ENCODE measurements at places on chromosomes 1 and 21. TPM values are rescaled to one million over a fixed set of nuclear protein-coding genes. Genes with fewer than 3 reads are reported as not detected.

TRAF3IP3 gene
- 209 TPM for total RNA-seq

C1orf185 gene
- not detected for total RNA-seq

CCDC24 gene
- total RNA-seq: 3.4 TPM

CRABP2 gene
- 0.66 TPM for total RNA-seq

- H3K27ac ChIP-seq: no peak overlapping the region
- H3K27me3 ChIP-seq: no peaks in the 10 kb centered on the region
- no peak for DNase-seq
- peaks cover 24% of the 10 kb centered on the region for H3K36me3 ChIP-seq
- no peak overlapping the region for H3K4me3 ChIP-seq
- H3K4me1 ChIP-seq: no peaks in the 10 kb centered on the region
These were observed 29.9 kb downstream of the TTF2 start for GRCh38 chr1:117089996-117090395.

DNA sequence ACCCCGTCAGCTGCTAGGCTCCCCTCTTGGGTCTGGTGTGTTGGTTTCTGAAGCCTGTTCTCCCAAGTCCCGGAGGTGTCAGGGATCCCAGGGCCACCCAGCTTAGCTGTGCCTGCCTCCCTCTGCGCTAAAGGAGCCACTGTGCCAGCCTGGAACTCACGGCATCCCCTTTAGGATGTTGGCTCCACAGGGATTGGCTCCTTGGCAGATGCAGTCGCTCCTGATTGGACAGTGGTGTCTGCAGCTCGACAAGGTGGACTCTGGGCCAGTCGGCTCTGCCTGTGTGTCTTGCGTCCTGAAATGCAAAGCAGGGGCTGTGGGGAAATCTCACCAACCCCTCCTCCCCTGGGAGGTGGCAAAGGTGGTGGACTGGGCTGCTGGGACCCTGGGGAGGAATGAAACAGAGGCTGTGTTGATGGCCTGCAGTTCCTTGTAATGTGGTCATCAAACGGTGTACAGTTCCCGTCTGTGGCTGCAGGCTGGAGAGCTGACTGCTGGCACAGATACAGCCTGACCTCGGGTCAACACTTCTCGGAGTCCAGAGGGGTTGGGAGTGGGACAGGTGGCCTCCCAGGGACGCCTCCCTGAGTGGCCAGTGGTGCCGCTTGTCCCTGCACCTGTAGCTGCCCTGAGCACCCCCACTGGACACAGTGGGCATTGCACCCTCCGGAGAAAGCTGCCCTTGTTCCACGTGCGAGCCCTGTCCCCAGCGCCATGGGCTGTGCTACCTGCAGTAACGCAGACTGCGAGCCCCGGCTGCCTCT lies 11.5 kb upstream of the KCNAB2 start:
- peaks cover 7% of the 10 kb centered on the region for H3K36me3 ChIP-seq
- no peak overlapping the region for H3K4me3 ChIP-seq
- H3K27ac ChIP-seq: no peak overlapping the region
- peaks cover 76% of the 10 kb centered on the region for H3K4me1 ChIP-seq
- no peaks in the 10 kb centered on the region for H3K27me3 ChIP-seq

DNA sequence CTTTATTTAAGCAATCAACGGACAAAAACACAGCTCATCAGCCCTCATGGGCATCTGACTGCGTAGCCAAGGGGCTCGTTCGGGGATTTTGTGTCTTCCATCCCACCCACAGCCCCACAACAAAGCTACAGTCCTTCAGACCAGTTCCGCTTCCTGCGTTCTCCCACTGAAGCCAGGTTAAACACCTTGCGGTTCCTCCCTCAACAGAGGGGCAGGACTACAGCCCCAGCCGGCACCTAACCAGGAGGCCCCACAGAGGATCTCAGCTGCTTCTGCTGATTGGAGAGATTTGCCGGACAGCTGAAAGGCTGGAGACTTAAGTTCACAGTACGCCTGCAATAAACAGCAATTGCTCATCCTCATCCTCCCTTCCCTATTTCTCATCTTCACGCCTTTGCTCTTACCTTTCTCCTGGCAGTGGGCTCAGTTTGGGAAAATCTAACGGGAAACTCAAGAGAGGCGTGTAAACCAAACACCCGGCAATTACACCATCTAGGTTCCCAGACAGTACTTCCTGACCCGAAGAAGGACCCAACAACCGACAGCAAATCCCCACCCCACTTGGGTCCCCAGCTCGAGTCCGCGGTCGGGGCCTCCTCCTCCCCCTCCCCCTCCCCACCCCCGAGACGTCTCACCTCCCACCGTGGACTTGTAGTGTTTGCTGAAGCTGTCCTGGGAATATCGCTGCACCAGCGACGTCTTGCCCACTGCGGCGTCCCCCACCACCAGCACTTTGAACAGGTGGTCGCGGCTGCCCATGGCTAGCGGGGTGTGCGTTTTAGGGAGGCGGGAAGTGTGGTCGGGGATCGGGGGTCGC lies 876 bp downstream of the RAB29 start:
- H3K27ac ChIP-seq: peak overlapping the region; percentile 90
- peaks cover 13% of the 10 kb centered on the region for H3K36me3 ChIP-seq
- peak; percentile 52 for DNase-seq
- peak overlapping the region; percentile 84 for H3K4me3 ChIP-seq

DNA sequence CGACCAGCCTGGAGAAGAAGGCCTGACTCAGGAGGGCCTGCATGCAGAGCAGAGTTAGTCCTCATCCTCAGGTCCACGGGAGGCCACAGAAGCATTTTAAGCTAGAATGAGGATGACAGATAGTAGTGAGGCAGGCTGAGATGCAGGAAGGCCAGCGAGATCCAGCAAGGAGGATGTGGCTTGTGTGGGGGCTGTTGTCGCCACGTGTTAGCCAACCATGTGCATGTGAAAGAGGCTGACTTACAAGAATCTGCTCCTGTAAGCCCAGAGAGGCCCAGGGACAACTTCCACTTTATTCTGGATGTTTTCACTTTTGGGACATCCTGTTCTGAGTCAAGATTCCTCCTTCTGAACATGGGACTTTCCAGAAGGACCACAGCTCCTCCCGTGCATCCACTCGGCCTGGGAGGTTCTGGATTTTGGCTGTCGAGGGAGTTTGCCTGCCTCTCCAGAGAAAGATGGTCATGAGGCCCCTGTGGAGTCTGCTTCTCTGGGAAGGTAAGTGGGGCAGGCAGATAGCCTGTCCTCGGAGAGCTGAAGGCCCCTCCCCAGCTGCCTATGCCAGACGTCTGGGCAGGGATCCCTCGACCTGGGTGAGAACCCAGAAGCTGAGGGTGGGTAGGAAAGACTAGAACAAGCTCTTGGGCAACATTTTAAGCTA lies at the start of gene SLAMF8:
Gene SLAMF8, plus strand, starts transcription at position 433 of the 661 bp plus-strand sequence. Its CDS starts 26 bp downstream, at position 459.
- H3K27me3 ChIP-seq: no peaks in the 10 kb centered on the region
- peak within 1 kb of the TSS; percentile 38 for H3K4me3 ChIP-seq
- DNase-seq: peak; percentile 75
- H3K27ac ChIP-seq: peak within 1 kb of the TSS; percentile 39
- peaks cover 57% of the 10 kb centered on the region for H3K4me1 ChIP-seq

GRCh38 chr1:16617778-16618580 lies 4.6 kb upstream of the NBPF1 start:
- peaks cover 9% of the 10 kb centered on the region for H3K36me3 ChIP-seq
- H3K4me3 ChIP-seq: no peak overlapping the region
- no peaks in the 10 kb centered on the region for H3K27me3 ChIP-seq
- peaks cover 12% of the 10 kb centered on the region for H3K4me1 ChIP-seq
- H3K27ac ChIP-seq: no peak overlapping the region

GRCh38 chr1:33297911-33298622 lies 22.8 kb downstream of the A3GALT2 start:
- no peak overlapping the region for H3K4me3 ChIP-seq
- H3K27me3 ChIP-seq: no peaks in the 10 kb centered on the region
- no peaks in the 10 kb centered on the region for H3K36me3 ChIP-seq

DNA sequence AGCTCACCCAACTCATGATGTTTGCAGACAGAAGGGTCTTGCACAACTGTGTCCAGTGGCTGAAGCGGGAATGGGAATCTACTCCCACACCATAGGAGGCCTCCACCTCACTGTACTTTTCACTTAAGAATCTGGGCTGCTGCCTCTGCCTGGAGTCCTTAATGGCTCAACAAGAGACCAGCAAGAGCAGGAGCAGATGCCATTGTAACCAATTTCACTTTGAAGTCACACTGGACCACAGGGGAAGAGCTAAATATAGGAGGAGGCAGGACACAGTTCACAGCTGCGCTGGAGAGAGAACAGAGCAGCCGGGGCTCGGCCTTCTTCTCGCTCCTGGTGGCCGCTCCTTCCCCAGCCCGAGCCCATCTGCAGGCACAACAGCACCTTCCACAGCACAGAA lies 120.4 kb downstream of the SIPA1L2 start:
- no peaks in the 10 kb centered on the region for H3K27me3 ChIP-seq
- H3K27ac ChIP-seq: no peak overlapping the region
- no peaks in the 10 kb centered on the region for H3K36me3 ChIP-seq
- no peak overlapping the region for H3K4me3 ChIP-seq
- DNase-seq: no peak
- H3K4me1 ChIP-seq: no peaks in the 10 kb centered on the region

GRCh38 chr1:232353001-232353400 lies 276.9 kb downstream of the SIPA1L2 start:
- H3K27me3 ChIP-seq: no peaks in the 10 kb centered on the region
- DNase-seq: no peak
- H3K4me1 ChIP-seq: no peaks in the 10 kb centered on the region
- H3K27ac ChIP-seq: no peak overlapping the region
- no peak overlapping the region for H3K4me3 ChIP-seq

- no peaks in the 10 kb centered on the region for H3K4me1 ChIP-seq
- H3K27me3 ChIP-seq: no peaks in the 10 kb centered on the region
- H3K4me3 ChIP-seq: no peak overlapping the region
- H3K36me3 ChIP-seq: no peaks in the 10 kb centered on the region
These were observed 6.8 kb upstream of the KIF17 start for GRCh38 chr1:20724364-20725188.

DNA sequence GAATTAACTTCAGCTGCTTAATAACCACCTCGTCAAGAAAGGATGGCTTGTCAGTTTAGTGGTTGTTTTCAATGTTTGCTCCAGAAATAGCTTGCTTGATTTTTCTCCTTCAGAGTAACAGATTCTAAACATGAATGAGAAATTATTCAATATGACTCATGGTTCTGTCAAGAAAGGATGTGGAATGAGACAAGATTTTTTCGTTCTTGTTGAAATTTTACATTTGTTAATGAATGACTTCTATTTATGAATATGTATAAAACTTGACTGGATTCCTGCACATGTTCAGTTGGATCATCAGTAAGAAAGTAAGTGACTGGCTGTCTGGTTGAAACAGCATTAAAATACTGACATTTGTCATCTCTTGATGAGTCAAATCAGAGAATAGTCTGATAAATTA lies 38.3 kb downstream of the IFI44 start:
- no peak overlapping the region for H3K27ac ChIP-seq
- H3K4me1 ChIP-seq: no peaks in the 10 kb centered on the region
- H3K36me3 ChIP-seq: no peaks in the 10 kb centered on the region
- H3K4me3 ChIP-seq: no peak overlapping the region
- no peaks in the 10 kb centered on the region for H3K27me3 ChIP-seq
